ENCODE measurements at places on chromosomes 1 and 21.

DNA sequence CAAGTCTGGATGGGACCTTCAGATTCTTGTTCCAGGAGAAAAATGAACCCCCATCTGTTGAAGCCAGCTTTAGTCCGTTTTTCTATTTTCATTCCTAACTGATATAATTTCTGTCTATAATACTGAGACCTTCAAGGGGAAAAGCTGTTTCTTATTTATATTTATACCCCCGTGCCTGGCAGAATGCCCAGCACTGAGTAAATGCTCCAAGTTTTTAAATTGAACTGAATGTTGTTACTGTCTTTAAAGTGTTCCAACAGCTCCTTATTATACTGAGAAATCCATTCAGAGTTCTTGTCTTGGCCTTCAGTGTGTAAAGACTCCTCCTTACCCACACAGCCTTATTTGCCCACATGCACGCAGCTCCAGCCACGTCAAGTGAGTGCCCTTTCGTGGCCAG lies 178.6 kb upstream of the HMGB4 start:
- DNase-seq: no peak

DNA sequence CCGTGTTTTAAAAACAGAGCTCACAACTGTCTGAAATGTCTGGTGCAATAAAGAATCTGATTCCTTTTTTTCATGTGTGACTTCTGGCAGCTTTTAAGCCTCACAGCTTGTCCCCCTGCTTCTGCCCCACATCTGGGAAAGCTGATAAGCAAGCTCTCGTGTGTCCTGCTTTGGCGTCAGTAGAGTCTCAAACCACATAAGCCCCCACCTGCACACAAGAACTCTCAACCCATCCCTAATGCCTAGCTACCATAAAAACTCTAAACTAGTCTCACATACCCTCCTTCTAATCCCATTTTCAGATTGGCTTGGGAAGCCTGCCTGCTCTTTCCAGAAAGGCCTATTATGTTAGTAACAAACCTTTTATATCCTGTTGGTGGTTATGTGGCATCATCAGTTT lies 94.6 kb upstream of the DAB1 start:
- DNase-seq: no peak

DNA sequence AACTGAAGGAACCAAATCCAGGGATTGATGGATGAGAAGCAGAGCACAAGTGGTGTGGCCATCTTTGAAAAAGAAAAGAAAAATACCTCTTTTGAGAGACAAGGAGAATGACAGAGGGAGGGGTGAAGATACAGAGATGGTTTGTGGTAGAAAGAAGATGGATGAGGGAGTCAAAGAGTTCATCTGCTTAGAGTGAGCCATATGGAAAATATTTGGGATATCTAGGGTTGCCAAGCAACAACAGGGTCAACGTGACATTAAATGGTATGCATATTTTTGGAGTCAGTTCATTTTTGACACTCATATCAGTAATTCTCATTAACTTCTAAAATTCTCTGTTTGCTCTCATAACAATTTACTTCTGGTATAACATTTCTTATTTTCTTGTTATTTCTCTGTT lies 50.7 kb downstream of the MACF1 start:
- no peak for DNase-seq

DNA sequence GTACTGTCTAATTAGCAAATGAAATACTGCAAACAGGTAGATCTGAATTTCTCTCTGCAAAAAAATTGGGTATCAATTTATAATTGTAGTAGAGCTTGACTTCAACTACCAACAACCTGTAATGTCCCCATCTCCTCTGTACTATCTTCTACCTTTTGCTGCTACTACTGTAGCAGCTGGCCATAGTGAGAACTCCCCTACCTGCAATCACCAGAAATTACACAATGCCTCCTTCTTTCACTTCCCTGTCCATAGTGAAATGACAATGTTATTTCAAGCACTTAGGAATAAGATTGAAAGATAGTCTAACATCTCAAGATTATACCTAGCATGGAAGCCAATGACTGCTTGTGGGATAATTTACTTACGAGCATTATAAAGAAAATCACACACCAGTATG lies 100.4 kb downstream of the ACBD6 start:
- no peak for DNase-seq

GRCh38 chr1:223189525-223189902 lies 46.5 kb upstream of the TLR5 start:
- no peak for DNase-seq

- peak; percentile 88 for DNase-seq
These were observed 7.3 kb downstream of the SYNC start for GRCh38 chr1:32695098-32695904.
